ENCODE measurements at places on chromosomes 16 and 17.
A peak's percentile ranks its signal among the peaks of the same experiment; 100 is the strongest.

DNA sequence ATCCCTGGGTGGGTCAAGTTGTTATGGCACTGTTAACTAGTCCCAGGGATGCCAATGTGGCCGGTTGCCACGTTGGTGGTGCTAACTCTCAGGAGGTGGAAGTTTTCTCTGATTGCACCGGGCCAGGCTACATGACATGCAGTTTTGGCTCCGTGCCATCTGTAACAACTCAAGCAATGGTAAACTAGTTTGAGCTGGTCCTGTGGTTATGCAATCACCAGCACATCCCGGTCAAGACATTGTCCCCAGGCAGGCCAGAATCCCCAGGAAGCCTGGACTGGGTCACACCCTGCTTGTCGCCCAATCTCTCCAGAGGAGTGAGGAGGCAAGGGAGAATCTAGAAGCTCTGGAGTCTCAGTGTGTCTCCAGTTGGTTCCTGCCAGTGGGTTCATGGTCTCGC, 10.1 kb upstream of the CCL17 start:
- no peak for DNase-seq

DNA sequence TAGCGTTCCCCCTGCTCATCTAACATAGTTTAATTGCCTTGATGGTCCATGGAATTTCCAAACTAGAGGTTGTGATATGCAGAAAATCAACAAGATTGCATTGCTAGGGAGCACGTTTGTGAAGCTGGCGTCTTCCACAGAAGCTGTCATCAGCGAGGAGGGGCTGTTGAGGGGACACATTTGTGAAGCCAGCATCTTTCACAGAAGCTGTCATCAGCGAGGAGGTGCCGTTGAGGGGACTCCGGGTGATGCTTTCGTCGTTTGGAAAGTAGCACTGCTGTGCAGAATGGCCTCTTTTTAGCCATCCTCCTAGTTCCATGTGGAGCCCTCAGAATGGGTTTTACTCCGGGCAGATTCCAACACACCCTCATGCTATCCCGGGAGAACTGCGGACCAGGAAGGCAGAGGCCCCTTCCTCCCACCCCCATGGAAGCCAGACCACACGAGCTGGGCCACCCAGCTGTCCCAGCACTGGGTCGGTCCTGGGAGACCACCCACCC, 119.6 kb upstream of the CHMP6 start:
- no peak for DNase-seq

GRCh38 chr17:73705594-73705993, 61.3 kb upstream of the SDK2 start:
- no peak for DNase-seq

DNA sequence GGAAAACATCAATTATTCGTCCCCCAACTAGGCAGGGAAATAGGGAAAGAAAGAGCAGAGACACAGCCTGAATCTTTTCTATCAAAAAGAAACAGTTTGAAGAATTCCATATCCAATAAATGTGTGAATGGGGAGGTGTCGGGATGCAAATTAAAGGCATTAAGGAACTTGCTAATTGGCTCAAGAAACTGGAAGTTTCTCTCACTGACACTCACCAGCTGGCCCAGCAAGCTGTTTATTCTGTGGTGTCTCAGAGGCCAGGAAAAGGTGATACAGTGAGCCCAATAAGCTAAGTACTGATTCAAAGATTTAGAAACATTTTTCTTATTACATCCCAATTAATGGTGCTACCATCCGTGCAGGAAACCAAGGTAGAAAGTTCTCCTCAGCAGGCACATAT, 104.4 kb upstream of the CLEC3A start:
- DNase-seq: no peak

DNA sequence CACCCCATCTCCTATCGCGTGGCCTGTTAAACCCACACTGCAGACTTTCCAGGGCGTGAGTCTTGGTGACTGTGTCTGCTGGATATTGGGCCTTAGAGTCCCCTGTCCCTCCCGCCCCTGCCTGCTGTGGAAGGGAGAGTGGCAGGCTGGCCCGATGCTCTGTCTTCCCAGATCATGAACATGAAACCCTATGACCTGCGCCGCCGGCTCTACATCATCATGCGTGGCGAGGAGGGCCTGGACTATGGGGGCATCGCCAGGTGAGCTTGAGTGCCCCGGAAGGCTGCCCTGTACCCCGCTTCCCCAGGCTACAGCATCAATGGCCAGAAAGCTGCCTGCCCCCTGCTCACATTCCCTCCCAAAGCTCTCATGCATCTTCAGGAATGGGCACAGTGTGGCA, 19.5 kb upstream of the CLEC18A start:
- no peak for DNase-seq

DNA sequence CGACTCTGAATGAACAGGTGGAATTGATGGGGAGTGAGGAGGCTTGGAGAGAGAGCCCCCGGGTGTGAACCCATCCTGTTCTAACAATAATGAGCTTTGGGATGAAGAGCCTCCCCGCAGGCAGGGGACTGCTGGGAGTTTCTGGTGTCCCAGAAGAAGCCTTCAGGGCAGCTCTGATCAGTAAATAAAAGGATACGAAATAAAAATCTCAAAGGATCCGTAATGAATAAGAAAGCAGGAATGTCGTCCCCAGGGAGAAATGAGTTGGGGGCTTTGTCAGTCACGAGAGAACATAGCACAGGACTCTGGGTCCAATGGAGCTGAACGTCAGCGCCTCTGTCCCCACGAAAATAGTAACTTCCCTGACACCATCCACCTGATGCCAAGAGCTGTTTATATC, 113.4 kb downstream of the PITPNC1 start:
- DNase-seq: no peak

DNA sequence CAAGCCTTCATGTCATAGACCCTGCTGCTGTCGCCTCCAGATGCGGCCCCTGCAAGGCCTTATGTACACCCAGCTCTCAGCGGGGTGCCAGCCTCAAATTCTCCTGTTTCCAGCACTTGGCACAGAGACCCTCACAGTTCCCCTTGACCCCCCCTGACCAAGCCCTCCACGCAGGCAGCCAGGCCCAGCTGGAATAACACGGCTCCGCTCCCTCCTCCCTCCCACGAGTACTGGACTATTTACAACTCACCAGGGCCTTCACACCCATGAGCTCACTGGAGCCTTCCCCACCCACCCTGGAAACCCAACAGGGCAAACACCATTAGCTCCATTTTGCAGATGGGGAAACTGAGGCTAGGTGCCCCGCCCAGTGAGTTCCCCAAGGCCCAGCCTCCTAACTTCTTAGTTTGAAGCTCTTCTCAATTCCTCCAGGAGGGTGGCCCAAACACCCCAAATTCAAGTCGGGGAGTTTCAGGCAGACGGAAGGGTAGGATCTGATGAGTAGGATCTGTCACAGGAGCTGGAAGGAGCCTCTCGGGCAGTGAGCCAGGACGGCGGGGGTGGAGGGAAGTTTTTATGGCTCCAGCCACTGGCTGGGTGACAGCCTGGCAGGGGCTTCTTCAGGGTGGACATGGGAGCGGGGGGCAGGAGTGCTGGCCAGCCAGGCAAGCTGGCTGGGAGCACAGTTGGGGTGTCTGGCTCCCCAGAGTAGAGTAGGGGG, 17.5 kb upstream of the DLX4 start:
- no peak for DNase-seq

GRCh38 chr16:25256695-25257469, 763 bp downstream of the ZKSCAN2 start:
- peak; percentile 12 for DNase-seq

DNA sequence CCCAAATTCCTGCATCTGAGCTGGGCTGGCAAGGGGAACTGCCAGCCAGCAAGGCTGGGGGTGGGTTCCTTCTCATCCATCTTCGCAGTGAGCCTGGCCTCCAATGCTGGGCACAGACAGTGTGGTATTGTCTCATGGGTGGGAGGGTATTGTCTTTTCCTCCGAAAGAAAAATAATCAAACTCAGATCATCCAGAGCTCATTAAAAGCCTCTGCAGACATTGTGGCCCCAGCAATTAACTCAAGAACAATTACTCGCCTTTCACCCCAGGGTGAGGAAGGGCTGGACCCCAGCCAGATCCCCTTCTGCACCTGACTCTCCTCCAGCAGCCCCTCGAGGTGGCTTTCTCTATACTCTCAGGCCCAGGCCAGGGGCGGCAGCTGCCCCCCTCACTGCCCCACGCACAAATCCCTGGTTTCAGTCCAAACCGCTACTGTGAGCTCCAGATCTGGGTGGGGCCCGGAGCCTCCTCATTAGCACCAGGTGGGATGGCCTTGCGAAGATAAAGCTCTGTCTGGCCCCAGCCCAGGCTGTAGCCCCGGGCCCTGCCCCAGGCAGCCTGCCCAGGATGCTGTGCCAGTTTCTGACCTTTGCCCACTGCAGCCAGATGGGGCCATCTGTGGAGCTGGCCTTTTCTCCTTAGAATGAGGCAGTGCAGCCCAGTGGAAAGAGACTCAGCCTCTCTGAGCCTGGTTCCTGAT, 2.3 kb upstream of the KRT15 start:
- no peak for DNase-seq

DNA sequence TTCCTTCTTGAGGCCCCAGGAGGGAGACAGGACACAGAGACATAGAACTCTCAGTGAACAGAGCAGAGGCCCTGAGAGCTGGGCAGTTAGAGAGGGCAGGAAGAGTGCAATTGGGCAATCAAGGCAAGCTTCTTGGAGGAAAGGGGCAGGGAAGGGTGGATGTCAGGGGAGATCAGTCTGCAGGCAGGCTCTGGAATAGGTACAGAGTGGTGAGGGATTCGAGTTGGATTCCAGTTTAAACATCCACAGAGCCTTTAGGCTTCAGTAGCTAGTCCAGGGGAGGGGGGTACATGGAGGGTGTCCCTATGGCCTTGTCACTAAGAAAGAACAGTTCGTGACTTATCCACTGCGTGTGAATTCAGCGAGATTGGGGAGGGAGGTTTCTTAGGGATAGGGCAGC, 2.0 kb downstream of the PYY start:
- no peak for DNase-seq

DNA sequence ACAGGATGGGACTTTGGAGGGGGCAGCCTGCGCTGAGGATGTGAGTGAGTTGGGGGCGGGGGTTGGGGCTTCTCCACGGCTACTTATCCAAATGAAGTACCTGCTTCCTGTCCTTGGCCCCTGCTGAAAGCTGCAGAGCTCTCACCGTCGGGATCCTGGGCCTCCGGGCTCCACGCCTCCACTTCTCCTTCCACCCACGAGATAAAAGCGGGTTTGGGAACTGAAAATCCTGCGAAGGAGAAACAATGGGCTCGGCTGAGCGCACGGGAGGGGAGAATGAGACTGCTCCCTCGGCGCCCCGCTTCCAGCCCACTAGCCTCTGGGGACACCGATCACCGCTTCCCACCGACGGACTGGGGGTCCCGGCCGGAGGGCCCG, 486 bp downstream of the ZNF785 start:
- peak; percentile 32 for DNase-seq

GRCh38 chr17:1150863-1151600, 28.7 kb downstream of the ABR start:
- no peak for DNase-seq

DNA sequence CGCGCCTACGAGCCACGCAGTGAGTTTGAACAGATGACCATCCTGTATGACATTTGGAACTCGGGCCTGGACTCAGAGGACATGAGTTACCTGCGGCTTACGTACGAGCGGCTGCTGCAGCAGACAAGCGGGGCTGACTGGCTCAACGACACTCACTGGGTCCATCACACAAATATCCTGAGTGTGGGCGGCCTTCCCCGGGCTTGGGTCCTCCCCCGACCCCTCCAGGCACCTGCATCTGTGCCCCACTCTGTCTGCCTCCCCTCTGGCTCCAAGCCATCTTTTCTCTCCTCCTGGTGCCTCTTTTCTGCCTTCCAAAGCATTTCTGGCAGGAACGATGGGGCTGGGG, 5.0 kb upstream of the HSD3B7 start:
- no peak for DNase-seq

DNA sequence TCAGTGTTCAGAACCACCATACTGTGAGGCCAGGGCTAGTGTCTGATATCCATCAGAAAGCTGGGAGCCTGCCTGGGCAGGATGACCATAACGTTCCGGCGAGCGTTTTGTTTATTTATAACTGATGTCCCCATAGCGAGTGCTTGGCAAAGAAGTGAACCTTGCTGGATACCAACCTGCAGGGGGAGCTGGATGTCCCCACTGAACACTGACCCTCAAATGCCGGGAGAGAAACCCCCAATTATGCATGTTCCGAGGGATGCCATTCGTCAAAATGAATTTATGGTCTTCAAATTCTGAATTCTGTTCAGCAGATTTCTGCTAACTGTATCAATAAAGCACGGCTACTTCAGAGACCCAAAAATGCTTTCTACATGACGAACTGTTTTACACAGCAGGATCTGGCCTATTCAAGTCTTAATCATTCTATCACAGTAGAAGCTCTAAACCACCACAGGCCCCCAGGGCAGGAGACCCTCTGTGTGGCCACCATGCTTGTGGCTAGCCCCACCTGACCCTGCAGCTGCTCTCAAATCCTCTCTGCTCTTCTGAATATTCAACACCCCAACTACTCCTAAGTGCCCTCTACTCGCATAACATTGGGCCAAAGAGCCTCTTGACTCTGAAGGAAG, 15.2 kb downstream of the MED24 start:
- peak; percentile 19 for DNase-seq

DNA sequence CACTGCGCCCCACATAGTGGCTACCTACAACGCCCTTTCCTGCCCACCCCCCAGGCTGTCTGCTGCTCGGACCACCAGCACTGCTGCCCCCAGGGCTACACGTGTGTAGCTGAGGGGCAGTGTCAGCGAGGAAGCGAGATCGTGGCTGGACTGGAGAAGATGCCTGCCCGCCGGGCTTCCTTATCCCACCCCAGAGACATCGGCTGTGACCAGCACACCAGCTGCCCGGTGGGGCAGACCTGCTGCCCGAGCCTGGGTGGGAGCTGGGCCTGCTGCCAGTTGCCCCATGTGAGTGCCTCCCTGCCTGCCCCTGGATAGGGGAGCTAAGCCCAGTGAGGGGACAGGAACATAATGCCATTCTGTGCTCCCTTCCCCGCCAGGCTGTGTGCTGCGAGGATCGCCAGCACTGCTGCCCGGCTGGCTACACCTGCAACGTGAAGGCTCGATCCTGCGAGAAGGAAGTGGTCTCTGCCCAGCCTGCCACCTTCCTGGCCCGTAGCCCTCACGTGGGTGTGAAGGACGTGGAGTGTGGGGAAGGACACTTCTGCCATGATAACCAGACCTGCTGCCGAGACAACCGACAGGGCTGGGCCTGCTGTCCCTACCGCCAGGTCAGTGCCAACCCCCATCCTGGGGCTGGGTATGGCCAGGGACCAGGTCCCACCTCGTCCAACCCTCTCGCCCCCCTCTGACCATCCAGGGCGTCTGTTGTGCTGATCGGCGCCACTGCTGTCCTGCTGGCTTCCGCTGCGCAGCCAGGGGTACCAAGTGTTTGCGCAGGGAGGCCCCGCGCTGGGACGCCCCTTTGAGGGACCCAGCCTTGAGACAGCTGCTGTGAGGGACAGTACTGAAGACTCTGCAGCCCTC, 7.1 kb downstream of the GRN start:
- DNase-seq: no peak

Data from CD4-positive, alpha-beta T cell treated with Interleukin-6 for 4 hours (primary cell).